ENCODE measurements at places on chromosomes 1 and 21.

- peaks cover 4% of the 10 kb centered on the region for H3K36me3 ChIP-seq
- no peak overlapping the region for H3K4me3 ChIP-seq
- DNase-seq = no peak
- H3K27me3 ChIP-seq = no peaks in the 10 kb centered on the region
Observed at GRCh38 chr1:223035724-223036478, 107.1 kb downstream of the TLR5 start.

- H3K4me1 ChIP-seq = peaks cover 12% of the 10 kb centered on the region
- no peak for DNase-seq
- H3K4me3 ChIP-seq = no peak overlapping the region
- H3K27me3 ChIP-seq = no peaks in the 10 kb centered on the region
- H3K36me3 ChIP-seq = no peaks in the 10 kb centered on the region
Observed at GRCh38 chr1:40820251-40820797, 36.7 kb downstream of the KCNQ4 start.

- H3K27ac ChIP-seq = peak overlapping the region; percentile 51
- peak overlapping the region; percentile 7 for H3K4me3 ChIP-seq
- no peak for DNase-seq
Observed at GRCh38 chr1:62181532-62181931, 13.1 kb upstream of the L1TD1 start.

DNA sequence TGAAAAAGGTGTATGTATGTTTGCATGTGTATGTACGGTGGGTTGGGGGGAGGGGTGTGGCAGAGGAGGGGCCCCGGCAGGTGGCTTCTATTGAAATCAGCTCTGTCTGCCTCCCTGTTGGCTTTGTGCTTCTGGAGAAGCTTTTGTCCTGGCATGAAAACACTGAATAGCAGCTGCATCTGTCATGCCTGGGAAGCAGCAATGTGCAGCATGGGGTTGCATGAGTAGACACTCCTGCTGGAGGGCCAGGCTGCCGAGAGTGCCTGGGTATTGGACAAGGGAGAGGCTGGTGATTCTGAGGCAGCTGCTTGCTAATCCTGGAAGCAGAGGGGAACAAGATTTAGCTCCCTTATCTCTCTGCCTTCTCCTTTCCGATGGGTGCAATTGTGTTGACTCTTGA is 20.5 kb downstream of the MAPKAPK2 start:
- H3K36me3 ChIP-seq = no peaks in the 10 kb centered on the region
- H3K27ac ChIP-seq = no peak overlapping the region
- no peak overlapping the region for H3K4me3 ChIP-seq
- no peaks in the 10 kb centered on the region for H3K27me3 ChIP-seq
- peaks cover 24% of the 10 kb centered on the region for H3K4me1 ChIP-seq

- H3K4me1 ChIP-seq = no peaks in the 10 kb centered on the region
- DNase-seq = no peak
- no peak overlapping the region for H3K27ac ChIP-seq
- peaks cover 12% of the 10 kb centered on the region for H3K36me3 ChIP-seq
Observed at GRCh38 chr1:227756172-227756959, 21.1 kb downstream of the SNAP47 start.

GRCh38 chr1:36555041-36555440 is 72.3 kb upstream of the CSF3R start:
- no peaks in the 10 kb centered on the region for H3K4me1 ChIP-seq
- peaks cover 5% of the 10 kb centered on the region for H3K27me3 ChIP-seq
- H3K4me3 ChIP-seq = no peak overlapping the region
- no peak overlapping the region for H3K27ac ChIP-seq

- H3K4me1 ChIP-seq = peaks cover 35% of the 10 kb centered on the region
- H3K36me3 ChIP-seq = no peaks in the 10 kb centered on the region
Observed at GRCh38 chr1:91121366-91121765, 99.5 kb upstream of the ZNF644 start.

DNA sequence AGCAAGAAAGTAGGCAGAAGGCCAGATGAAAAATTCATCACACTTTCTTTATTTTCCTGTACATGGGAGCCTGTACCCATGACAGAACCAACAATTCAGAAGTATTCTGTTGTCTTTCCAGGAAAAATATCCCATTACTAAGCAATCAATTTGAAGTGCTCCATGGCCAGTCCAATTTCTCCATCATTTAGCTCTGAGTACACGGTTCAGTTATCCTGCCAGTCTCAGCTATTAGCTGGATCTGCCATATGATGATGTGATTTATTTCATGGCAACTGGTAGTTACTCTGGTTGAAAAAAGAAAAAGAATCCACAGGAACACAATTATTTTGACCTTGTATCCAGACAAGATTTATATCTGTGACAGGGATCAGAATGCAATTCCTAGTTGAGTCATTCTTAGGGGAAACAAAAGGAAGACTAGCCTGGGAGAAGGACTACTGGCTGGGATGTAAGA is 70.6 kb upstream of the GORAB start:
- H3K27ac ChIP-seq = no peak overlapping the region
- H3K36me3 ChIP-seq = no peaks in the 10 kb centered on the region
- H3K4me3 ChIP-seq = no peak overlapping the region
- no peaks in the 10 kb centered on the region for H3K4me1 ChIP-seq
- H3K27me3 ChIP-seq = no peaks in the 10 kb centered on the region

- H3K27me3 ChIP-seq = no peaks in the 10 kb centered on the region
- no peak overlapping the region for H3K27ac ChIP-seq
- no peaks in the 10 kb centered on the region for H3K4me1 ChIP-seq
- H3K36me3 ChIP-seq = no peaks in the 10 kb centered on the region
- H3K4me3 ChIP-seq = no peak overlapping the region
Observed at GRCh38 chr1:96569288-96569687, 152.3 kb upstream of the PTBP2 start.

DNA sequence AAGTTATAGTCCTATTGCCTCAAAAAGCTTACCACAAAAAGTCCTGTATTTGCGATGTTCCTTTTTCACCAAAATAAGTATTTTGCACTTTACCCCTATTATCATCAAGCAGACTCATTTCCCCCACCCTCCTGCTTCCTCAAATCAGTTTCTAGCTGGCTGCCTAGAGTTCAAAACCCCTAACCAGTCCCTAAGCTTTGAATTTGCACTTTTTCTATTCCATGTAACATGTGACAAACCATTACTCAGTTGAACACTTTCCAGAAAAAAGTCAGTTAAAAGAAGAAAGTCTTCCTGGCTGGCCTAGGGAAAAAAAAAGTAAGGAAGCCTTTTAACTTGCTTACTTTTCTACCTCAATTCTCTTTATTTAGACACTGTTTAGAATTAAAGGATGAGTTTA is 8.2 kb downstream of the CEP170 start:
- H3K4me1 ChIP-seq = no peaks in the 10 kb centered on the region
- H3K27ac ChIP-seq = no peak overlapping the region
- no peaks in the 10 kb centered on the region for H3K36me3 ChIP-seq
- H3K4me3 ChIP-seq = no peak overlapping the region
- no peak for DNase-seq

DNA sequence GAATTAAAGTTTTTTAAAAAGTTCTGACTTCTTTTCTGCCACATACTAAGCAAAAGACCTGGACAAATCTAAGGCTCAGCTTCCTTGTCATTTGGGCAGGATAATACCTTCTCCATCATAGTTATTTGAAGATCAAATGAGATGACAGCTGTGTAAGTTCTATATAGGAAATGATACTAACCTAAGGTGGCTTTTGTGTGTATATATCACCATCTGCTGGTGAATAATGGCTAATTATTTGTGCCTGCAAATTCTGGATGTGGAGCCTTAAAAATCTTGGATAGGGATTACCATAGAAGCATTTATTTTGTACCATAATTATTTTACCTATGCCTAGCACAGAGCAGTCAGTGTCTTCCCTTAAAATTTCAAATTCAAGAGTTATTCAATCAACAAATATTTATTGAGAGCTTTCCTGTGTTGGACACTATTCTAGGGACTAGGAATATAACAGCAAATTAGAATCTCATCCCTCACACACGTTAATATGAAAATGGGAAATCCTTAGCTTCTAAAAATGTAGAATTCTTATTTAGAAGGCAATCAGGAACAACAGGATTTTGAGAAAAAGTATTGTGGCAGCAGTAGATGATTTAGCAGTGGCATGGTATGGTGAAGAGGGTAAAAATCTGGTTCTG is 89.8 kb downstream of the TMEM200B start:
- no peak overlapping the region for H3K4me3 ChIP-seq
- DNase-seq = no peak
- H3K4me1 ChIP-seq = no peaks in the 10 kb centered on the region
- no peaks in the 10 kb centered on the region for H3K27me3 ChIP-seq
- H3K27ac ChIP-seq = no peak overlapping the region
- no peaks in the 10 kb centered on the region for H3K36me3 ChIP-seq

GRCh38 chr1:40038697-40039096 is 1.8 kb upstream of the CAP1 start:
- H3K36me3 ChIP-seq = no peaks in the 10 kb centered on the region
- no peaks in the 10 kb centered on the region for H3K27me3 ChIP-seq
- H3K4me1 ChIP-seq = peaks cover 4% of the 10 kb centered on the region
- no peak for DNase-seq
- H3K4me3 ChIP-seq = peak overlapping the region; percentile 79

GRCh38 chr1:238960071-238960470 is 426.3 kb upstream of the CHRM3 start:
- H3K36me3 ChIP-seq = no peaks in the 10 kb centered on the region
- H3K27me3 ChIP-seq = no peaks in the 10 kb centered on the region
- H3K4me3 ChIP-seq = no peak overlapping the region

- no peaks in the 10 kb centered on the region for H3K36me3 ChIP-seq
- H3K27ac ChIP-seq = no peak overlapping the region
- H3K4me1 ChIP-seq = no peaks in the 10 kb centered on the region
- no peaks in the 10 kb centered on the region for H3K27me3 ChIP-seq
- DNase-seq = no peak
Observed at GRCh38 chr1:17207046-17207445, 2.1 kb downstream of the PADI1 start.
